Activated CD8-positive, alpha-beta memory T cell treated with anti-CD3 and anti-CD28 coated beads for 1 hour (primary cell): ENCODE measurements at places on chromosomes 13 and 19.

DNA sequence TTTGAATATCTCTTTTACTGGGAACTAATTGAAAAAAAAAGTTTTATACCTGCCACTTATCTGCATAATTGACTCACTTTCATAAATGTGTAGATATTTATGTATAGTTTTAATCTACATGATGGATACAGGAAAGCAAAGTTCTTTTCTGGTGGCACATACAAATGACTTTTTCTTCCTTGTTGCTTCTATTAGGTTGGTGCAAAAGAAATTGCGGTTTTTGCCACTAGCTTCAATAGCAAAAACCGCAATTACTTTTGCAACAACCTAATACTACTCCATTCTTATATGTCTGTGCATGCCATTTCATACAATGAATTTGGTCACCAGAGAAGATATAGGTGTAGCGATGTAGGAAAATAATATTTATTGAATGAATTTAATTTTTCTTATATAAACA is 344.5 kb upstream of the PCDH20 start:
- DNase-seq = no peak

DNA sequence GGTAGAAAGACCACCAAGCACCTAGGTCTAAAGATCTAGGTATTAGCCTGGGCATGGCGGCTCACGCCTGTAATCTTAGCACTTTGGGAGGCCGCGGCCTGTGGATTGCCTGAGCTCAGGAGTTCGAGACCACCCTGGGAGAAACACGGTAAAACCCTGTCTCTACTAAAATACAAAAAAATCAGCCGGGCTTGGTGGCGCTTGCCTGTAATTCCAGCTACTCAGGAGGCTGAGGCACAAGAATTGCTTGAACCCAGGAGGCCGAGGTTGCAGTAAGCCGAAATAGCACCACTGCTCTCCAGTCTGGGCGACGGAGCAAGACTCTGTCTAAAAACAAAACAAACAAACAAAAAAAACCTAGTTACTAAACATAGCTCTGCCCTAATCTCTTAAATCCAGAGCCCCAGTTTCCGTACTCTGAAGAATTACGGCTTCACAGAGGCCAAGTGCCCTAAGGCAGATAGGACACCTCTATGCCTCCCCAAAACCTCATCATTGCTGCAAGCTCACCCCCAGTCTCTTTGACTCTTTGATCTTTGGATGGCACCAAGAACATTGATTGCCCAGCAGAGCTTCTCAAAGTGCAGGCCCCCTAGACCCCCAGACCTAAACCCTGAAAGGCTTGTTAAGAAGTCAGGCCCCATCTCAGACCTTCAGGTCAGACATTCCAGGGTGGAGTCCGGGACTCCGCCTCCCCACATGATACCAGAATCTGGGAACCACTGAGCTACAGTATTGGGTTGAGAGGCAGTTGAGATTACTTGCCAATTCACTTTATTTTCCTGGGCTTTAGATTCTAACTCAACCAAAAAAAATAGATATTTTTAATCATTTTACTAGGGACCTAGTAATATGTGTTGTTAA is 2.8 kb downstream of the COL4A2 start:
- no peak for DNase-seq

GRCh38 chr19:50909240-50910070 is 1.7 kb downstream of the KLK4 start:
- DNase-seq = no peak

- DNase-seq = no peak
Measured at GRCh38 chr13:22060187-22060586, 389.3 kb downstream of the FGF9 start.

GRCh38 chr19:50457300-50457699 is 19.0 kb upstream of the EMC10 start:
- no peak for DNase-seq

GRCh38 chr13:113166681-113167080 is 8.2 kb downstream of the PROZ start:
- DNase-seq = no peak

GRCh38 chr13:47146136-47146535 is 249.3 kb upstream of the HTR2A start:
- DNase-seq = no peak

DNA sequence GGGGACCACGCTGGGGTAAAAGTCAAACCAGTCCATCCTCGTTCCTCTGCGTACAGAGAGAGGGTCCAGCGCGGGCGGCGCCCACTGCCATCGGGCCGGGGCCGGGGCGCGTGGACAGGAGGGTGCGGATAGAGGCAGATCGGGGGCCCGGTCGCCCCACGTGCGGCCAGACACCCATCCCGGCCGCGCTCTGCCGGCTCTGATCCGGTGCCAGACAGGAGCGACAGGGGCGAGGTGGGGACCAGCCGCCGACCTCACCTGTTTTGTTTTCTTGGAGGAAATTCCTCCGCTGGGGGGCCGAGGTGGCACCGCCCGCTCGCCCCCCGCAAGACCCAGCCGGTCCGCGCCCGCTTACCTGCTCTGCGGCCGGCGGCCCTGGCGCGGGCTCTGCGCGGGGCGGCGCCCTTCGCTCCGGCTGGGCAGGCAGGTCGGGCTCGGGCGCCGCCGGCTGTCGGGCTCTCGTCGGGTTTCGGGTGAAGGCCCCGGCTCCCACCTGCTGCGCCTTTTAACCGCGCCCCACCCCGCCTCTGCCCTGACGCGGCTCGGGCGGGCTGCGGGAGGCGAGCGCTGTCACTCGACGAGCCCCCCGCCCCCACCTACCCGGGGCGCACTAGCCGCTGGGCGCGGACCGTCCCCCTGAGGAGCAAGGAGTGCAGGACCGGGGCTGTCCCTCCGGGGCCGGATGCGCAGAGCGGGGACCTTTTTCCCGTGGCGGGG is at the start of gene GJB6:
Gene GJB6 (minus strand): TSS at position 481 of the 717 bp plus-strand sequence. CDS start 8,839 bp downstream, outside the sequence.
- DNase-seq = no peak
